ENCODE measurements at places on chromosomes 16 and 17. TPM values are rescaled to one million over a fixed set of nuclear protein-coding genes. Genes with fewer than 3 reads are reported as not detected.

C16orf95 gene
- total RNA-seq = 7.5 TPM

TBC1D3G gene
- not detected for total RNA-seq

MT1A gene
- total RNA-seq = 0.94 TPM

ACSM2A gene
- not detected for total RNA-seq

- peaks cover 31% of the 10 kb centered on the region for H3K36me3 ChIP-seq
- DNase-seq = no peak
- no peaks in the 10 kb centered on the region for H3K27me3 ChIP-seq
- no peak overlapping the region for H3K4me3 ChIP-seq
- peak overlapping the region; percentile 95 for H3K27ac ChIP-seq
These were observed 18.0 kb downstream of the FAM234A start for GRCh38 chr16:252366-253337.

CACNG1 gene
- not detected for total RNA-seq

SRSF2 gene
- total RNA-seq = 410 TPM

- no peak for DNase-seq
- H3K4me1 ChIP-seq = peaks cover 5% of the 10 kb centered on the region
- H3K36me3 ChIP-seq = no peaks in the 10 kb centered on the region
These were observed 21.0 kb upstream of the AGRP start for GRCh38 chr16:67504031-67505021.

GRCh38 chr17:77131904-77132303 lies 8.9 kb upstream of the SEC14L1 start:
- no peak for DNase-seq
- no peak overlapping the region for H3K27ac ChIP-seq
- no peaks in the 10 kb centered on the region for H3K27me3 ChIP-seq
- peaks cover 4% of the 10 kb centered on the region for H3K36me3 ChIP-seq
- H3K4me1 ChIP-seq = peaks cover 3% of the 10 kb centered on the region

DNA sequence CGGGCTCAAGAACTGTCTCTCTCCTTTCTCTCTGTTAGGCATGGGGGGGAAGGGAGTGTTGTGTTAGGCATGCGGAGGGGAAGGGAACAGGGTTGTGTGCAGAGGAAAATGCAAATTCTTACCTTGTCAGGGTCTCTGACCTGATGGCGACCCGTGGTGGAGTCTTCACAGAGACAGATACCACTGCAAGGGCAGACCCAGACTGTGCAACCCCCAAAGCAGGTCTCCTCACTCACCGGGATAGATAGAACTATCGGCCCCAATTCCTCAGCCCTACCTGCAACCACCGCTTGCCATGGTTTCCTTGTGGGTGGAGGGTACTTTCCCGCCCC lies 9.6 kb upstream of the MPP2 start:
- peaks cover 14% of the 10 kb centered on the region for H3K27me3 ChIP-seq
- peaks cover 4% of the 10 kb centered on the region for H3K36me3 ChIP-seq
- peaks cover 27% of the 10 kb centered on the region for H3K4me1 ChIP-seq
- no peak for DNase-seq
- H3K27ac ChIP-seq = no peak overlapping the region

GRCh38 chr17:41067281-41067680 lies 1.6 kb upstream of the KRTAP2-4 start:
- H3K4me3 ChIP-seq = no peak overlapping the region
- no peak overlapping the region for H3K27ac ChIP-seq
- H3K4me1 ChIP-seq = peaks cover 4% of the 10 kb centered on the region

SPATA22 gene
- not detected for total RNA-seq

- DNase-seq = no peak
- H3K27ac ChIP-seq = no peak overlapping the region
- no peaks in the 10 kb centered on the region for H3K27me3 ChIP-seq
- H3K4me3 ChIP-seq = no peak overlapping the region
These were observed 304.7 kb downstream of the ZFHX3 start for GRCh38 chr16:72743011-72743761.

CES1 gene
- total RNA-seq = 2.0 TPM

- H3K27ac ChIP-seq = peak overlapping the region; percentile 36
- DNase-seq = no peak
- no peak overlapping the region for H3K4me3 ChIP-seq
These were observed 16.1 kb downstream of the AMFR start for GRCh38 chr16:56409195-56409594.

DNA sequence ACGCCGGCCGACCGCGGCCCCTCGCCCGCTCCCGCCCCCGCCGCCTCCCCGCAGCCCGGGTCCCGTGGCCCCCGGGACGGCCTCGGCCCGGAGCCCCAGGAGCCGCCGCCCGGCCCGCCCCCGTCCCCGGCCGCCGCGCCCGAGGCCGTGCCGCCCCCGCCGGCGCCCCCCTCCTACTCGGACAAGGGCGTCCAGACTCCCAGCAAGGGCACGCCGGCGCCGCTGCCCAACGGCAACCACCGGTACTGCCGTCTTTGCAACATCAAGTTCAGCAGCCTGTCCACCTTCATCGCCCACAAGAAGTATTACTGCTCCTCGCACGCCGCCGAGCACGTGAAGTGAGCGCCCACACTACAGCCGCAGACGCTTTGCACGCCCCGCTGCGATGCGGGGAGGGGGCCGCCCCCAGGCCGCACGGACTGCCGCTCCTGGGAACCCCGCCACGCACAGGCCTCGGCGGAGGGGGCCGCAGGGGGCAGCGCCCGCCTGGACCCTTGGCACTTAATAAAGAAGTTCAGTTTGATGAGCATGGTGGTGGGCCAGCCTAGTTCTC lies 35.5 kb upstream of the ZC3H18 start:
- no peak overlapping the region for H3K27ac ChIP-seq
- peaks cover 8% of the 10 kb centered on the region for H3K27me3 ChIP-seq
- no peaks in the 10 kb centered on the region for H3K36me3 ChIP-seq
- peaks cover 12% of the 10 kb centered on the region for H3K4me1 ChIP-seq

KIF1C gene
- 115 TPM for total RNA-seq

SOST gene
- 0.25 TPM for total RNA-seq

DNA sequence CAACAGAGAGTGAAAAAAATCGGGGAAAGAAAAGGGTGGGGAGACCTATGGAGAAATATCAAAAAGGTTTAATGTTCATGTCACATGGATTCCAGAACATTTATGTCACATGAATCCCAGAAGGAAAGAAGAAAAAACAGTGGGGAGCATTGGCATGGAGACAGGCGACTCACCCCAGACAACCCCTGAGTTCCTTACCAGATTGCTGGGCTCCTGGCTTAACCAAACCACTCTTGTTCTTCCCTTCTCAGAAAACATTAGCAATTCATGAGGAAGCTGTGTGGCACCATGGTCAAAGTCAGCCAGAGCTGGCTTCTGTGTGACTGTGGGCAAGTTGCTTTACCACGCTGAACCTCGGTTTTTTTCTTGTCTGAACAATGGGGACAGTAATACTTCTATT lies 49.6 kb upstream of the CLEC19A start:
- no peak overlapping the region for H3K27ac ChIP-seq
- peaks cover 21% of the 10 kb centered on the region for H3K36me3 ChIP-seq
- H3K4me3 ChIP-seq = no peak overlapping the region
- H3K27me3 ChIP-seq = peaks cover 2% of the 10 kb centered on the region

FA2H gene
- total RNA-seq = 6.6 TPM

CLN3 gene
- 20.9 TPM for total RNA-seq

GRCh38 chr16:68091380-68092261 lies 6.5 kb downstream of the NFATC3 start:
- no peaks in the 10 kb centered on the region for H3K36me3 ChIP-seq
- DNase-seq = no peak
- no peak overlapping the region for H3K4me3 ChIP-seq
- peaks cover 44% of the 10 kb centered on the region for H3K4me1 ChIP-seq

NDRG4 gene
- total RNA-seq = 24.6 TPM

ITGA2B gene
- total RNA-seq = 28.5 TPM

- peak overlapping the region; percentile 57 for H3K4me3 ChIP-seq
- peak; percentile 94 for DNase-seq
- H3K27ac ChIP-seq = no peak overlapping the region
- H3K36me3 ChIP-seq = no peaks in the 10 kb centered on the region
- peaks cover 53% of the 10 kb centered on the region for H3K27me3 ChIP-seq
- H3K4me1 ChIP-seq = peaks cover 26% of the 10 kb centered on the region
These were observed 5.5 kb upstream of the KIF22 start for GRCh38 chr16:29784901-29785500.

DNA sequence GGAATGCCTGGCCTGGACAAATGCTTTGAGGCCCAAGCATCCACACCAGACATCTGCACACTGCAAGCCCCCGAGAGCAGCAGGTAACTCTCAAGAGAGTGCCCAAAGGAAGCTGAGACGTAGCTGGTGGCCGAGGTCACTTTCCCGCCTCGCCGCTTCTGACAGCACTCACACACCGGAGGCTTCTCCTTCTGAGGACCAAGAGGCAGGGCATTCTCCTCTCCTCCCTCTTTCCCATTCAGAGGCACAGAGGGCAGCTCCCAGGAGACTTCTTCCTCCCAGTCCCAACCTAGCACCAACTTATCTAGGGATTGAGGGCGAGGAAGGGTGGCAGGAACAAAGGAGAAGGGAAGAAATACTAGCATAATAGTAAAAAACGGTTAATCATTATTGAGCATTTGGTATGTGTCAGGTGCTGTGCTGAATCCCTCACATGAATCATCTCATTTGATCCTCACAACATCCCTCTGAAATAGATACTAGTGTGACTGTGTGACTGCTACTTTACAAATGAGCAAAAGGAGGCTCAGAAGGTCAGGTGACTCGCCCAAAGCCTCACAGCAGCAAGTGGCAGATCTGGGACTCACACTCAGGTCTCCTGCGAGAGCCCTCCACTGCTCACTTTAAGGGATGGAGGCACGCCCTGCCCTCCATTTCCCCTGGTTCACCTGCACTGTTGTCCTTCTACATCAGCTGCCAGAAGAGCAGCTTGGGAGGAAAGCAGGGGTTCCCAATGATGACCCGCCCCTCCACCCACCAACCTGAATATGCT lies 41.8 kb downstream of the MYO18A start:
- peaks cover 39% of the 10 kb centered on the region for H3K4me1 ChIP-seq
- H3K27me3 ChIP-seq = no peaks in the 10 kb centered on the region
- H3K36me3 ChIP-seq = no peaks in the 10 kb centered on the region

DNA sequence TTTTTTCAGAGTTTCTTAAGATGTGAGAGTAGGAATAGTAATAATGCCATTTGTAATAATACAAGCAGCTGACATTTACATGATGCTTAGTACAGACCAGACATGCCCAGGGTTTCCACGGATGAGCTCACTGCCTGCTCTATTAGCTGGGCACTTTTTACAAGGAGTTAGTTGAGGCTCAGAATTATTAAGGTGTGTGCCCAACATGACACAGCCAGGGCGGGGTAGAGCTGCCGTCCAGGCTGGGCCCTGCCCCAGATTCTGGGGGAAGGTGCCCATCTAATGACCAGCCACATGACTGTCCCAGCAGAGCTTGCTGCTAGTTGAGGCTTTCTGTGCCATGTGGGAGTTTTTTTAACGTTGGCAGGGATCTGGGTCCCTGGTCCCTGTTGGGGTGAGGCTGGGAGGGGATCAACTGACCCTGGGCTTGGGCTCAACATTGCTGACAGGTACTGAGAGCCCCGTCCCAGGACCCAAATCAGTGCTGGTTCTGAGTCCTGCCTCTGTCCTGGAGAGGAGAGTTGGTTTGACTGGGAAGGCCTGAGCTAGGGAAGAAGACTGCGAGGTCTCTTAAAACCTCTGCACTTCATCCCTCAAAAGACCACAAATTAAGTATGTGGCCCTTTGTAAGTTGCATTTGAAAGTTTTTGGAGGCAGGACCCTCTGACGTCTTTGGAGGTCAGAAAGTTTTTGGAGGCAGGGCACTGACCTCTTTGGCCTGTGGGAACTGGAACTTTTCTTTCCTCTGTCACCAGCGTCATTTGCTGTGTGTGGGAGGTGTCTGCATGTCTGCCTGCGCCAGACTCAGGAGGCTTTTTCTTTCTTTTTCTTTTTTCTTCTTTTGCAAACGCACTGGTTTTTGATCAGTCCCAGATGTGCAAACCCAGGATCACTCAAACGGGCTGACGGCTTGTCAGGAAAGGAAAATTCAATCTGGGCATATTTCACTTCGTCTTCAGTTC lies 2.2 kb downstream of the CRISPLD2 start:
- no peaks in the 10 kb centered on the region for H3K36me3 ChIP-seq
- H3K27me3 ChIP-seq = peaks cover 50% of the 10 kb centered on the region
- peaks cover 14% of the 10 kb centered on the region for H3K4me1 ChIP-seq
- DNase-seq = no peak
- no peak overlapping the region for H3K4me3 ChIP-seq

SOX9 gene
- total RNA-seq = 8.1 TPM

MCRIP2 gene
- total RNA-seq = 63.3 TPM

ALOX15B gene
- total RNA-seq = 0.73 TPM

TMIGD1 gene
- total RNA-seq = not detected

DNA sequence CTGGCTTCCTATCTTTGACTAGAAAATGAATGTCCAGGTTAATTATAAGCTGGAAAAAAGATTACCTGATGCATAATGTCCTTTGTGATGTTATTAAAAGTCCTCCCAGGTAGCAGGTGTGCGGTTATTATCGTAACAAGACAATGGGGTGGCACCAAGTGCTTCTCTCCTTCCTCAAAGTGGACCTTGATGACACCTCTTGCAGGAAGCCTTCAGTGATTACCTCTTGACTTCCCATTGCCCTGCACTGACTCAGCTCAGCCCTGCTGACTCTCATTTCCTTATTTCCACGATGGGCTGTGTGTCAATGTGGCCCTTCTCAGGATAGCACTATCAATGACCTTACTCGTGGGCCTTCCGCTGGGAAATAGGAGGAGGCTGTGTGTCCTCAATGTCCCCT lies 477.4 kb upstream of the CCL2 start:
- no peak overlapping the region for H3K27ac ChIP-seq
- H3K36me3 ChIP-seq = no peaks in the 10 kb centered on the region
- peaks cover 5% of the 10 kb centered on the region for H3K4me1 ChIP-seq
- no peaks in the 10 kb centered on the region for H3K27me3 ChIP-seq
- DNase-seq = no peak

- H3K4me3 ChIP-seq = peak overlapping the region; percentile 81
- H3K27ac ChIP-seq = peak overlapping the region; percentile 60
- DNase-seq = no peak
- peaks cover 12% of the 10 kb centered on the region for H3K27me3 ChIP-seq
- peaks cover 33% of the 10 kb centered on the region for H3K4me1 ChIP-seq
These were observed 534 bp downstream of the KCTD11 start for GRCh38 chr17:7352503-7352889.

HAS3 gene
- total RNA-seq = 56.0 TPM

- no peak overlapping the region for H3K27ac ChIP-seq
- H3K36me3 ChIP-seq = no peaks in the 10 kb centered on the region
- no peak overlapping the region for H3K4me3 ChIP-seq
- DNase-seq = no peak
These were observed 42.8 kb downstream of the PRAC1 start for GRCh38 chr17:48679385-48680096.

GRCh38 chr17:65630502-65630901 lies 69.1 kb upstream of the AXIN2 start:
- H3K4me1 ChIP-seq = peaks cover 38% of the 10 kb centered on the region
- H3K27ac ChIP-seq = no peak overlapping the region
- DNase-seq = no peak
- H3K27me3 ChIP-seq = no peaks in the 10 kb centered on the region
